Left renal cortex interstitium (tissue), 4 donors: ENCODE measurements at places on chromosomes 3 and 15. TPM values are rescaled to one million over a fixed set of nuclear protein-coding genes. Genes with fewer than 3 reads are reported as not detected.

DNA sequence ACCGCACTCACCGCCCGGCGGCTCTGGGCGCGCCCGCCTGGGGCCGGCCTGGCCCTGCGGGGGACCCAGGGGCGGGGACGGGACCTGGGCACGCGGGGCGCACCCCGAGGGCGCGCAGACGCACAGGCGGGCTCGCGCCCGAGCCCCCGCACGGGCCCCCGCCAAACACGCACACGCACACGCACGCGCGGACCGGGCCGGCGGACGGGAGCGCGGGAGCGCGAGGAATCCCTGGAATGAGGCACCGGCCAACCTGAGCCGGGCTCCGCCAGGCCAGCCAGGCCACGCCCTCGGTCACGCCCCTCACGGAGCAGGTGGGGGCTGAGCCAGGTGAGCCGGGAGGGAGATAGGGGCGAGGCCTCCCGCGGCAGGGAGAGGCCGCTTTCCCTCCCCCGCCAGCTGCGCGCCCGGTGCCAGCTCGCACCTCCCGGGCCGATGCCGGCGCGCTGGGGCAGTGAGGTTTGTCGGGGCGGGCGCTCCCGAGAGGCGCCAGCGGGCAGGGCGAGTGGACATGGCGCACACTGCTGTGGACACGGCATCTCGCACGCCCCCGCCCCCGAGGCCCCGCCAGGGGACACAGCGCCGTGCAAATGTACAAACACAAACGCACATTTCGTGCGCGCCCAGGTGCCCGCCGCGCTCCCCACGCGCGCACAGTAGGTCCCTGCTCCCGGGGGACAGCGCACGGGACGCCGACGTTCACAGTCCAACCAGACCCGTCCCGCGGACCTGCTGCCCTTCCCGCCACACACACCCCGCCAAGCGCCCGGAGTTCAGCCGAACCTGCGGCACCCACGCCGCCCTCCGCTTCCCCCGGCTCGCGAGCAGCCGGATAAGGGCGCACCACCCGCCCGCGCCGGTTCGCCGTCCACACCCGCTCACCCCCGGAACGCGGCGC, 75.9 kb upstream of the VGLL4 start:
- DNase-seq = peak; percentile 53

DNA sequence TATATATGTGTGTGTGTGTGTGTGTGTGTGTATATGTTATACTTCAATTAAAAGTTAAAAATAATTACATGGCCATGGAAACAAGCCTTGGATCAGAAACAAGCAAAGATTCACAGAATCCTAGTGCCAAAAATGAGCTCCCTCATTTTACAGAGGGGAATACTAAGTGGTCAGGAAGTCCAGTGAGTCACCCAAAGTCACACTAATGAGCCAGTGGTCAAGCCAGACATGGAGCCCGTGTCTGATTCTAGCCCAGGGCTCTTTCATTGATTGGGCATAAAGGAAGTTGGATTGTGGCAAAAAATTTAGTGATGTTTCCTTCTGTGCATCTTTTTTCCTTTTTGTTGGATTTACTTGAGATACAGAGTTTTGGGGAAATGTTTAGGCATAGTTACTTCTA, 152.5 kb upstream of the NPHP3 start:
- DNase-seq = no peak

DNA sequence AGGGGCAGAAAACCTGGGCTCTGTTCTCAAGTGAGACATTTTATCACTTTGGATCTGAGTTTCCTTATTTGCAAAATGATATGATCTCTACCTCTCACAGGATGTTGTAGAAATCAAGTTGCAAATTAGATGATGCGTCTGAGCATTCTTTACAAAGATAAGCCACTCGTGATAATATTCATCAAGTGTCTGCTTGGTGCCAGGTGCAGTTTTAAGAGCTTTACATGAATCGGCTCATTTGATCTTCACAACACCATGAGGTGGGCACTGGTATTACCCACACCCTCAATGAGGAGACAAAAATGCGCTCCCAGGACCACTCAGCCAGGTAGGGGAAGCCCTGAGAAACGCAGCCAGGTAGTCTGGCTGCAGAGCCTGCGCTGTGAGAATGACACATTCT, 59.1 kb upstream of the CA12 start:
- DNase-seq = no peak

- DNase-seq = no peak
Observed at GRCh38 chr15:60128000-60128376, 123.9 kb downstream of the FOXB1 start.

Gene ACAP2
- 41.1 TPM for polyA plus RNA-seq

DNA sequence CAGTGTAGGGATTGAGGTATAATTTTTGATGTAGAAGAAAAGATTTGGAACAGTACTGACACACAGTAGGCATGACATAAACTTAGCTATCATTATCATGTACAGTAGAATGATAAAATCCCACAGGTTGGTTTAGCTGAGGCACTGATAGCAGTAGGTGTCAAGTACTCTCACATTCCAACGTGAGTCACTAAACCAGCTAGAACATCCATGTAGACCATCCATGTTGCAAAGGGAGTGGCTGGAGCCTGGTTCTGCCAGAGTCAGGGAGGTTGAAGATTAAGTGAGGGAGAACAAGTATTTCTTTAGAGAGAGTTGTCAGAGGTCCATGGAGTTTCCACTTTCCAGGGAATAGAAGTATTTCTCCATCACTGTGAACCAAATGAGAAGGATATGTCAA, 157.2 kb upstream of the TMEM108 start:
- no peak for DNase-seq

- peak; percentile 20 for DNase-seq
Observed at GRCh38 chr3:130480736-130481135, 36.2 kb upstream of the COL6A6 start.

- DNase-seq = no peak
Observed at GRCh38 chr3:10706156-10706739, 109.8 kb upstream of the SLC6A11 start.

DNA sequence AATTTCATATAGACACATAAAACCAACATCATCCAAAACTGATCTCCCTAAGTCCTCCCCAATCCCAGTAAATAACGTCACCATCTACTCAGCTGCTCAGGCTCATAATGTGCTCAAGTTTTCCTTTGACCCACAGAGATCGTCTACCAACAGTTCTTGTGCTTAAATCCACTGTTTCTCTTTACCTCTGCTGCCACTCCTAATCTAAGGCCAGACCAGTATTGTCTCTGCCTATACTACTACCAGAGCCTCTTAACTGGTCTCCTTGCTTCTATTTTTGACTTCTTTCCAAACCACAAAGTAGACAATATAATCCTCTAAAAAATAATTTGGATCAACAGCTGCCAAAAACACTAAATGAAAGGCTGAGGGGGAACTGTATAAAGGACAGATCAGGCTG, 65.3 kb downstream of the CLASP2 start:
- DNase-seq = no peak

GRCh38 chr3:144362126-144362525, 390.5 kb downstream of the DIPK2A start:
- no peak for DNase-seq

- DNase-seq = no peak
Observed at GRCh38 chr15:56367156-56367555, 1.9 kb downstream of the TEX9 start.

GRCh38 chr15:58934521-58934920, 1.0 kb upstream of the SLTM start:
- DNase-seq = no peak

DNA sequence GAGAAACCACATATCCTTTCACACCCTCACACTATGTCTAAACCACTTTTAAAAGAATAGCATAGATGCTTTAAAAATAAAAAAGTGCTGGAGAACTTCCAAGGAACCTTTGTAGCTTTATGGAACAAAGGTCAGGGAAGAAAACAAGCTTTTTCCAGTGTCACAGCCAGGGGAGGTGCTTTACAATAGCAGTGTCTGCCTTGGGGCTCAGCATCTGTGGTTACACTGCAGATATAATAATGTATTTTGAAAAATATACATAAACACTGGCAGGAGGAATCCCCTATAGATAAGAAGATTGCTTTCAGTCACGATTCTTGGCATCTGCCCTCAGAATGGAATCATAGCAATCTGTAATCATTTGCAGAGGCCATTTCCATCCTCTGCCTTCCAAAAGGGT, 362.4 kb upstream of the LRRC3B start:
- no peak for DNase-seq

- DNase-seq = no peak
Observed at GRCh38 chr15:48360841-48361240, 29.6 kb downstream of the DUT start.

GRCh38 chr3:127222163-127222562, 29.2 kb downstream of the PRR23E start:
- no peak for DNase-seq

Gene CTXN2
- polyA plus RNA-seq = 0.10 TPM

- no peak for DNase-seq
Observed at GRCh38 chr3:57160765-57161538, 4.2 kb downstream of the IL17RD start.

DNA sequence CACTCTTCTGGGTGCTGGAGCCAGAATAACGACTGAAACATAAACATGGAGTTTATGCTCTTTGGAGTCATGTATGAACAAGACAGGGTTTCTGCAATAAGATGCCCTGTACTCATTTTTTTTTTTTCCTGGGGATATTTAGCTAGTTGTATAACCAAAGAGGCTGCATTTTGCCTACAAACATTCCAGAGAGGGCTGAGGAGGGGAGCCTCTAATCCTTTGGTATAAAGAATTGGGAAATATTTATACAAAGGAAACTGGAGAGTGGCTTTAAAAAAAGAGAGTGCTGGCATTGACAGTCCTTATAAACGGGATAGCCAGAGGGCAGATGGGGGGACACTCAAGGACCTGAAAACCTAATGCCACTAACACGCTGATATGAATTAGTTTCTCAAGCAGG, 32.4 kb upstream of the GAP43 start:
- DNase-seq = no peak

DNA sequence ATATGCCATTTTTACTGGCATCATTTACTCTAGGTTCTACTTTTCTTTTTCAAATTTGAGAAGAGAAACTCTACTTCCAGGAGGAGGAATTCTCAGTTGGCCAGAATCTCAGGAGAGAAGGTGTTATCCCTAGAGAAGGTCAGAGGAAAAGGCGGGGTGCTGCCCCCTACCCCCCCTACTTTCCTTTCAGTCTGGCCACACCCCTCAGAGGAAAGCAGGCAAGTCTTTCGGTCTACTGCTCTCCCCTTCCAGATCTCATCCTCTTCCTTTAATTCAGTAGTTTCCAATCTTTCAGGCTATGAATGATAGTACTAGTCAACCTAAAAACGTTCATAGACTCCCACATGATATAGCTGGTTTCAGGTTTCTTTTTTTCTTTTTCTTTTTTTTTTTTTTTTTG, 366.5 kb upstream of the TBL1XR1 start:
- no peak for DNase-seq

GRCh38 chr3:158167737-158168557, 58.1 kb downstream of the RSRC1 start:
- DNase-seq = no peak

DNA sequence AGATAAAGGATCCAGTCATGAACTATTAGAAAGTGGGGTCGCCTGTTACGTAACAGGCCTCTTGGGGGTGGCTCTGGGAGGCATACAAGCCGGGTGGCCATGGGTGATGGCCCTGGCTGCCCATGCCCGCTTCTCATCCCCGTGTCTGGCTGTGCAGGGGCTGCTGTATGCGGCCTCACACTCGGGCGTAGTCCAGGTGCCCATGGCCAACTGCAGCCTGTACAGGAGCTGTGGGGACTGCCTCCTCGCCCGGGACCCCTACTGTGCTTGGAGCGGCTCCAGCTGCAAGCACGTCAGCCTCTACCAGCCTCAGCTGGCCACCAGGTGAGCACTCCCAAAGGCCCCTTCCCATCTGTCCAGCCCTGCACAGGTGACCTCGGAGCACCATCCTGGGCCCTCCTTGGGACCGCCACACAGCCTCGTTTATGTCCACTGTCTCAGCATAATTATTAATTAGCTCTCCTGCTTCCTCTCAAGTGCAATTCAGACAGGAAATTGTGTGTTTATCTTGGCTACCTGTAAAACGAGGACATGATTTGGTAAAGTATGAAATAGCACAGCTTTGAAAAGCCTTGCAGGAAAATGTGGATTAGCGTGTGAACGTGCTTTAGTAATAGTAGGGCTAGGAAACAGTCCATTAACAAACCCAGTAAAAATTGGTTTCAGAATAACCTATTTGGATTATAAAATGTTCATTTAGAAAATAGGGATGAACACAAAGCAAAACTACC, 8.1 kb downstream of the CIB1 start:
- DNase-seq = no peak

- no peak for DNase-seq
Observed at GRCh38 chr15:66982250-66982649, 83.2 kb upstream of the SMAD3 start.

GRCh38 chr15:55195996-55196395, 745 bp downstream of the RSL24D1 start:
- no peak for DNase-seq

Gene ZNF860
- polyA plus RNA-seq = 2.1 TPM

- no peak for DNase-seq
Observed at GRCh38 chr15:59662260-59662659, 4.9 kb upstream of the GTF2A2 start.

GRCh38 chr3:132456571-132456970, 39.3 kb downstream of the DNAJC13 start:
- DNase-seq = no peak

- no peak for DNase-seq
Observed at GRCh38 chr15:61307474-61307873, 78.4 kb upstream of the RORA start.

Gene GPR149
- not detected for polyA plus RNA-seq

GRCh38 chr3:48468329-48468731, 21.8 kb downstream of the ATRIP start:
- DNase-seq = no peak

GRCh38 chr3:44954962-44955361, 21.0 kb downstream of the ZDHHC3 start:
- DNase-seq = no peak

Gene TNNC1
- 4.8 TPM for polyA plus RNA-seq
